SHP77 (cell line): ENCODE measurements at places on chromosomes 13 and 19.

GRCh38 chr13:78341032-78341431 is 262.3 kb downstream of the POU4F1 start:
- no peak for DNase-seq

DNA sequence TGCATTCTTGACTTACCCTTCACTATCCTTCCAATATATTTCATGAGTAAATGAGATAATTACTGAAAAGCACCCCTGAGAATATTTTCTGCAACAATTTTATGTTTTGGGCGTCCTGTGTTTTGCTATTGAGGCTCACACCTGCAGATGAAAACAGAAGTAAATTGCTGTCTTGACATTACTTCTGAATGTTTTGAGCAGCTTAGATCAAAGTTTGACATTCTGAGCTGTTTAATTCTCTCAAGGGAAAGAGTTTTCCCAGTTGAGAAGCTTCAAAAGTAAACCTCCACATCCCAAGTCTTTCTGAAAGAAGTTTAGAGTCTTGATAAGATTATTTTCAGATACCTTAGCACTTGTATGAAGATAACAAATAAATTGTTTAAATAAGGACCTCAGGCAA is 1667.2 kb upstream of the SLC10A2 start:
- no peak for DNase-seq

GRCh38 chr19:38389101-38389925 is 816 bp downstream of the SPRED3 start:
- peak; percentile 63 for DNase-seq

- no peak for DNase-seq
Measured at GRCh38 chr13:43529796-43530195, 257.0 kb downstream of the ENOX1 start.

DNA sequence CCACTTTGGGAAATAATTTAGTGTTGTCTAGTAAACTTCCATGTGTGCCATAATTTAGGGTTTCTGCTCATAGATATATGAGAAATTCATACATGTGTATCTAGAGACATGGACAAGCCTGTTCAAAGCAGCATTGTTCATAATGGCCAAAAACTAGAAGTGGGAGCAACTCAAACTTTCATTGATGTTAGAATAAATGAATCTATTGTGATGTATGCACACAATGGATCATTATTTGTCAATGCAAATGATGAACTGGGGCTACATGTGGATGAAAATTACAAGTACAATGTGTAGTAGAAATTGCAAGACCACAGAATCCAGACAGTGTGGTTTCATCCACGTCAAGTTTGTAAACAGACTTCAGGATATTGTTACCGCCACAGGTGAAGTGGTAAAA is 284.7 kb downstream of the SLC7A1 start:
- no peak for DNase-seq

DNA sequence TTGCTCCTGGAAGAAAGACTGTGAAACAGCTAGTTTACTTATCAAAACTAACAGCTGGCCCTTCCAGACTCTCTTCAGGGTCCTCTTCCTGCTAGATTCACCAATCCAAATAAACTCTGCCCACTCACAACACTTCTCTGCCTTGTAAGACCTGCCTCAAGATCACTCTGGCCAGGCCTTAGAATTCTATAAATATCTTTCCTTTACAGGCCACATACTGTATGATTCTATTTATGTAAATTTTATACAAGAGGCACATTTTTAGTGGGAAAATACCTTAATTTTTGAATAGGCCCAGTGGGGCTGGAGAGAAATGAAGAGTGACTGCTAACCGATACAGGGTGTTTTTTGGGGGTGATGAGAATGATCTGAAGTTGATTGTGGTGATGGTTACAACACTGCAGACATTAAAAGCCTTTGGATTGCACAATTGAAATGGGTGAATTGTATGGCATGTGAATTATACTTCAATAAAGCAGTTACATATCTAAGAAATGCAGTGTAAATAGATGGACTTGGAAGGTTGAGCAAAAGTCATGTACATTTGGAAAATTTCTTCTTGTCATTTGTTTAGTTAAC is 141.8 kb downstream of the GPC5 start:
- DNase-seq, result no peak

GRCh38 chr19:5585461-5586299 is 17.9 kb upstream of the TINCR start:
- no peak for DNase-seq

- DNase-seq, result no peak
Measured at GRCh38 chr13:98143601-98144026, 720 bp downstream of the FARP1 start.

- DNase-seq, result no peak
Measured at GRCh38 chr13:94709001-94709834, 3.1 kb downstream of the SOX21 start.

DNA sequence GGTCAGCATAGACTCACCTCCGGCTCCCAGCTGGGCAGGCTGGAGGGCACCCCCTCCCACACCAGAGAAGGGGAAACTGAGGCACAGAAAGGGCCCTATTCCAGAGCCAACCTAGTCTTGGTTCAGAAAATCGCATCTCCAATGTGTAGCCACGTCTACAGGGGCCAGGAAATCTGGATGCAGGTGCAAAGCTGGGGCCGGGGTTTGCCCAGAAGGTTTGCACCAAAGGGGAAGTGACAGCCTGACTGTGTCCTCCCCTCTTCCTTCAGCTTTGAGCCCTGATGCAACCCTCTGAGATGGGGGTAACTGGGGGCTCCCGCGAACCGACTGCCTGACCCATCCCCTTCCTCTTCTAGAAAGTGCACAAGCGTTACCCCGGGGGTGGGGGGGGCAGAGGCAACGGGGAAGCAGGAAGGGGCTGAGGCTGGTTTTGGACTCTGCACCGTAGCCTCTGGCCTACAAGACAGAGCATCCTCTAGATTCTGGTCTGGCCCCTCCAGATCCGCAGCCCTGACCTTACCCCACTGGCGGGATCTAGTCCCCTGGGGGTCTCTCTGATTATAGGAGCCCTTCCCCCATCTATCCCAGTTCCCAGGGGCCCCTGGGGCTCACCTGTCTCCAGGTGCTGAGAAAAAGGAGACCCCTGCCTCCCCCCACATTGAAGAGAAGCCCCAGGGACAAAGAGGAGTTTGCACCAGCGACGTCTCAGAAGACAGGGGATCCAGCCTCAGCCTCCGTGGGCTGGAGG is 1.1 kb upstream of the ONECUT3 start:
- no peak for DNase-seq

GRCh38 chr13:95568131-95568530 is 15.6 kb downstream of the CLDN10 start:
- no peak for DNase-seq

GRCh38 chr19:3821857-3822364 is 35.7 kb upstream of the MATK start:
- peak; percentile 43 for DNase-seq

DNA sequence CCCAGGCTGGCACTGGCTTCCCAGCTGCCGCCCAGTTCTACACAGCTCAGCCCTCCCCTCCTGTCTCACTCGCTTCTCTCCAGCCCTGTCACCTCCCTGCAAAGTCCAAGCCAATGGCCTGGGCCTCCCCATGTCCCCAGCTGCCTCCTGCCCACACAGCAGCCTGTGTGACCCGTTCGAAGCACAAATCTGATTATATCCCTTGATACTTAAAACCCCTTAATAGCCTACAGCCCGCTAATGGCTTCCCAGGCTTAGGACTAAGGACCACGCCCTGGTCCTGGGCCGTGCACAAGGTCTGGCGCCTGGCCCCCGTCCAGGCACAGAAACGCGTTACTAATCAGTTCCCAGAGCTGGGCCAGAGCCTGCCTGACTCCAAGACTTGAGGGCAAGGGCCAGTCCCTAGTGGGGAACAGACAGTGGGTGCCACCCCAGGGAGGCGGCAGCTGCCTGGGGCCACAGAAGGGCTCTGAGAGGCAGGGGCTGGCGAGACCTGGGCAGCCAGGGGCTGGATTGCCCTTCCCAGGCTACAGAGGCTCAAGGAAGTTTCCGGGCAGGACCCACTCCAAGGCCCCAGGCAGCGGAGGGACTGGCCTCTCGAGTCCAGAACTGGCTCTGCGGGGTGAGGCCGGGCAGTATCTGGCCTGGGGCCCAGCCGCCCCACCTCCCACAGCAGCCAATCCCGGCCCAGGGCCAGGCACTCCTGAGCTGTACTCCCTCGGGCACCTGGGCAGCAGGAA is 10.4 kb downstream of the XAB2 start:
- no peak for DNase-seq

DNA sequence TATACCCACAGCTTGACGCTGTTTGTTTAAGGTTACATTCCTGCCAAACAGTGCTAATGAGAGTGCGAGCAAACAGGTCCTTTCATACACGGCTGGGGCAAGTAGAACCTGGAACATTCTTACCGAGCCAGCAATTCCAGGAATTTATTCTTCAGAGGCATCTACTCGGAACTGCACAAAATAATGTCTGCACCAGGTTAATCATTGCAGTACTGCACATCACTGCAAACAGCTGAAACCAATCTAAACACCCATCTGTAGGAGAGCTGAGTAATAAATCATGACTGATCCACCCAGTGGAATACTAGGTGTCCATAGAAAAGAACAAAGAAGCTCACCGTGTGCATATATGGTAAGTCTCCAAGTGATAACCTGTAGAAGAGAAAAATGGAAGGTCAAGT is 1.2 kb upstream of the ZNF579 start:
- DNase-seq, result no peak
